ENCODE measurements at places on chromosomes 11 and 22.

DNA sequence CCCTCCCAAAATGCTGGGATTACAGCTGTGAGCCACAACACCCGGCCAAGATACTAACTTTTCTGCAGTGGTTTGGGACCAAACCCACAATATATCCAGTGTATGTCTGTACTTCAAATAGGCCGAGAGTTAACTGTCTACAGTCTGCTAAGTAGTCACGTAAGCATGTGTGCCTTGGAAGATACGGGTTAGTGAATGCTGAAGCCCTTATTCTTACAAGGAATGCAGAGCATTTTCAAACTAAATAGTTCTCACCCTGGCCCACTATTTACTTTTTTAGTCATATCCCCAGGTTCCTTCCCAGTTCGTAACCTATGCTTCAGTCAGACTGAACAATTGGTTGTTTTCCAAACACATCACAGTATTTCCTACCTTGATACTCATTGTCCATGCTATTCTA, 176.0 kb downstream of the WNT11 start:
- no peak for DNase-seq

DNA sequence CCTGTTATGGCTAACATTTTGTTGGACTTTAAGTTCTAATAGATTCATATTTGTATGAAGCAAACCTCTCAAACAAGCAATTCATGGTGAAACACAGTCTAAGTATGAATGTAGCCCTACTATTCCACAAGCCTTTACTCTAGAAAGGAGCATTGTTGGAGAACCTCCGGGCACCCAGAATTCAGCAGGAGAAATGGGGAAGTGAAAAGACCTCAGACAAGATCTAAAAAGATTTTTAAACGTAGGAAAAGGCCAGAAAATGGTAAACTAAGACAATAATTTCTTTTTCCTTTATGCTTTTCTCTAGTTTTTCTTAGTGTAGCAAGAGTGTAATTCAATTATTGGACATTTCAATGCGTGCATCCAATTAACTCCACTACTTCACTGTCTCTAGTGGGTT, 426.4 kb downstream of the INSC start:
- no peak for DNase-seq

DNA sequence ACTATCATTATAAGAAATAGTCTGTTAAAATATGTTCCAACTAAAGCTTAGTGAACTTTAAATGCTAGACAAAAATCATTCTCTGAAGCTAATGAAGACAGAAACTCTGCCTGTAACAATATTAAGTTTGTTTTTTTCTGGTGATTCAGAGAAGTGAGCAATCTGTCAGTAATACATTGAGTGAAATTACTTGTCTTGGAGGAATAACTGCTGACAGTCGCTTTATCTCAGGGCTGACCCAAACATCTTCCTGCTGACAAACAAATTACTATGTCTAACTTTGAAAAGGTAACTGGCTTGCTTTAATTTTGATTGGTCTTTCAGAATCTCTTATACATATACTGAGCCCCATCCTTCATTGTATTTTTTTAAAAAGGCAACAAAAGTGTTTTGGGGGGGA, 264.5 kb downstream of the SOX6 start:
- DNase-seq: no peak

GRCh38 chr11:17747131-17747955, 12.8 kb downstream of the KCNC1 start:
- DNase-seq: no peak

- no peak for DNase-seq
Measured at GRCh38 chr11:105315287-105315686, 175.7 kb upstream of the CARD18 start.

GRCh38 chr22:27183474-27183873, 526.1 kb downstream of the MIAT start:
- no peak for DNase-seq

DNA sequence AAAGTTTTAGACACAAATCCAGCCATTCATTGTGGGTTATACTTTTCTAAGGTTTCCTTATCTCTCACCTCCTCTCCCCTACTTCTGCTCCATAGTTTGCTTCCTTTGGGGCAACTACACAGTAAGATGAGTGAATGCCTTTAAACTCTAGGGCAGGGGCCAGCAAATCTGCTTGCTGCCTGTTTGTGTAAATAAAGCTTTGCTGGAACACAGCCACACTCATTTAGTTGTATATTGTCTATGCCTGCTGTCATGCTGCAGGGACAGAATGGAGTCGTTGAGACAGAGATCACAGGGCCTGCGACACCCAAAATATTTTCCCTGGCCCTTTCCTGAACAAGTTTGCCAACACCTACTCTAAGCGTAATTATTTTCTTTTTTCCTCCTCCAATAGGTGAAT, 58.7 kb downstream of the TECTA start:
- DNase-seq: no peak

DNA sequence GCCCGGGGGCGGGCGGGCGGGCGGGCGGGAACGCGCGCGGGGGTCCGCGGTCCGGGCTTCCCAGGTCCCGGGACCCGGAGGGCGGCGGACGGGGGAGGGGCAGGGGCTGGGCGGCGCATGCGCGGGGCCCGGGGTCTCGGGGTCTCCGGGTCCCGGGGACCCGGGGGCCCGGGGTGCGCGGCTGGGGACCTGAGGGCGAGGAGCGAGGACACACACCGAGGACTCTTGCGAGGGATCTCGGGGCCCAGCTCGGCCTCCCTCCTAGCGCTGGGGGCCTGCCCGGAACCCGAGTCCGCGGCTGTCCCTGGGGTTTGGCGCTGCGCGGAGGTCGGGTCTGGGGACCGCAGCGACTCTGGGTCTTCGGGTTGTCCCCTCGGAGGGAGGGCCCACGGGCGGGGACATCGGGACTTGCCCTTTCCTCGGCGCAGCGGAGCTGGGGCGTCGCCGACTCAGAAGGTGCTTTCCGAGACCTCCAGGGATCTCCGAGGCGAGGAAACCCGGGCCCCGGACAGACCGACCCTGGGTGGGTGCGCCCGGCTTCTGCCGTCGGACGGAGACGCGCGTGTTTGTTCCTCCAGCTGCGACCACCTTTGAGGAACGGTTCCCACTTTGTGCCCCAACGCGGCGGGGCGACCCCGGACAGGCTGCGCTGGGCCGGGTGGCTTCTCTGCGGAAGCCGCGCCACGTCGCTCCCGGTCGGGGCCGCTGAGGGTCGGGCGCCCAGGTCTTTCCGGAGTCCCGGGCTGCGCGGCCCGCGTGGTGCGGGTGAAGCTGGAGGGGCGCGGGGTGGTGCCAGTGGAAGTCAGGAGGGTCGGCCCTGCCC, 540 bp downstream of the PPARA start:
- DNase-seq: peak; percentile 68

DNA sequence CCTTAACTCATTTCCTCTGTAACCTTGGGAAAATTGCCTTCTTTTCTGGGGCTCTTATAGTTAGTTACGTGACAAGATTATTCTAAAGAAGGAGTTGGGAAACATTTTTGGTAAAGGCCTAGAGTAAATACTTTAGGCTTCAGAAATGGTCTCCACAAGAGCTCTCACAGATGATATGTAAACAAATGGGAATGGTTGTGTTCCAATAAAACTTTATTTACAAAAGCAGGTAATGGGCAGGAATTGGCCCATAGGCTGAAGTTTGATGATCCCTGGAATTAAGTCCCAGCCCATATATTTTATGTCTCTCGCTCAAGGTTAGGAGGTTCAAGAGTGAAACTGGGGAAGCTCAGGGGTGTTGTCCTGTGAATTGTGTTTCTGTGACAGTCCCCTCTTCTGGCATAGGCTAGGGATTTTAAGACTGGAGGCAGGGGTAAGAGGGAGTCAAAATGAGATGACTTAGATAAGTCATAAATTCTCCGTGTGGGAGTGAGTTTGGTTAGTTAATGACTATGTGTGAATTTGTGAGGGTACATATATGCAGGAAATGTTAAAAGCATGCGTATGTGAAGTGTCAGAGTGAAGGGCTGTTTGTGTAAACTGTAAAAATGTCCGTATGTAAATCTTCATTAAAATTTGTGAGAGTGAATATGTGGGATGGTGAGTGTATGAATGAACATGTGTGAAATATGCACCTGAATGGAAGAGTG, 7.4 kb upstream of the OR52B4 start:
- no peak for DNase-seq

DNA sequence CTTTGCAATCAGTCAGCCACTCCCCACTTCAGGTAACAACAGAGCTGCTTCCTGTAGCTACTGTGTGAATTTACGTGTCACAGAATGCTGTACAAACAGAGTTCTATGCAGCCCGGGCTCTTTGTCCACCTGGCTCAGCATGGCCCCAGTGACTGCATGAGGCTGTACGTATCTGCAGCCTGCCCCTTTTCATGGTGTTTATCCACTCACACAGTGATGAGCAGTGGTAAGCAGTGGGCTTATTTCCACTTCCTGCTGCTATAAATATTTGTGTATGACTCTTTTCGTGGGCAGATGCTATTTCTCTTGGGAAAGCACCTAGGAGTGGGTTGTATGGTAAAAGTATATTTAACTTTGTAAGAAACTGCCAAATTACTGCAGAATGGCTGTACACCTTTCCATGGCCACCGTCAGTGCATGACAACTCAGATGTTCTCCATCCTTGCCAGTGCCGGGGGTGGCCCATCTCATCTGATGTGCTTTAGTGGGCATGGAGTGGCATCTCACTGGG, 43.3 kb downstream of the MYEOV start:
- DNase-seq: peak; percentile 49

DNA sequence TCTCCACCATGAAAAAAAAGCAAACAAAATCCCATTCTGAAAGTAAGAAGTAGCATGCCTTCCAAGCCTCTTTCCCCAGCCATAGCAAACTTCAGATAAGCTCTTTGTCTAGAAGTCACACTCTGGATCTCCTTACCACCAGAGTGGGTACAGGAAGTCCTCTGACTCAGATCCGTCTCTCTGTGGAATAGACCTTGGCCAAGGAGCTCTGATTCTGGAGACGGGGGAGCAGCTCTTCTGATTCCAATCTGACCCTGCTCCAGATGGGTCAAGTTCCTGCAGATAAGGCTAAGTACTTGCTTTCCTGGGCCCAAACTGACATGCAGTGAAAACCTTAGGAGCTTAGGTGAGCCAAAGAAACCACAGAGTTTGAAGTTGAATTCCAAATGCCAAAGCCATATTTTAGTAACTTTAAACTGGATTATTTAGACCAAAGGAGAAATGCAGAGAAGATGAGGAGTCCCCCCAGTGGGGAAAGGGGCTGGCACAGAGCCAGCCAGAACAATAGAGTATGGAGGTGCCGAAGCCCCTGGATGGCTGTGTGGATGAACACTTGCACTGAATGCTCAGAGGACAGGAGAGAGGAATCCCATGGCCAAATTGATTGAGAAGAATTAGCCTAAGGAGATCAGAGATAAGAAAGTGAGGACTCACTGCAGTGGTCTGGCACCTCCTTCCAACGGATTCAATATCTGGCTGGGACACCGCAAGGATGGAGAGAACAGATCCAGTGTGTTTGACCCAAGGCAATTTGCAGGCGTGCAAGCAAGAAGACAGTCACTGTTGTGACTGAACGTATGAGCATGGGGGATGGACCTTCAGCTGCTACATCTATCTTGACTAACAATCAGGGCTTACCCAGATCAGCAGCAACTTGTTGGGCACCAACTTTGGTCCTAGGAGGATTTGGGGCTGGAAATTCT, 54.9 kb downstream of the ENDOD1 start:
- no peak for DNase-seq

GRCh38 chr11:27699242-27699925, 871 bp downstream of the BDNF start:
- DNase-seq: no peak

DNA sequence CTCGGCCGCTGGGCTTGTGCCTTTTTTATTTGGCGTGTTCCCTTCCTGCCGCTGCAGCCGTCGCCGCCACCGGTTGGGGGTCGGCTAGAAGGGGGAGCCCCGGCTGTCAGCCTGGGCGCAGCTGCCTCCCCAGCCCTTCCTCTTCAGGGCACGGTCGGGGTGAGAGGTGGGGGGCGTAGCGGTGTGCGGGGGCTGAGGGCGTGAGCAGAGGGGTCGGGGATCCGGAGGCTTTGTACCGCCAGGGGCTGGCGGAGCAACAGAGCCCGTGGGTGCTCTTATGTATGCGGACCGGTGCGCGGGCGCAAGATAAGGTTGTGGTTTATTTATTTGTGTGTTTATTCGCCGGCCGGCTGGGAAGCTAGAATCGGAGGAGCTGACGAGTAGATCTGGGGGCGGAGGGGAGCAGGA, 477 bp downstream of the ZBTB16 start:
- peak; percentile 12 for DNase-seq

DNA sequence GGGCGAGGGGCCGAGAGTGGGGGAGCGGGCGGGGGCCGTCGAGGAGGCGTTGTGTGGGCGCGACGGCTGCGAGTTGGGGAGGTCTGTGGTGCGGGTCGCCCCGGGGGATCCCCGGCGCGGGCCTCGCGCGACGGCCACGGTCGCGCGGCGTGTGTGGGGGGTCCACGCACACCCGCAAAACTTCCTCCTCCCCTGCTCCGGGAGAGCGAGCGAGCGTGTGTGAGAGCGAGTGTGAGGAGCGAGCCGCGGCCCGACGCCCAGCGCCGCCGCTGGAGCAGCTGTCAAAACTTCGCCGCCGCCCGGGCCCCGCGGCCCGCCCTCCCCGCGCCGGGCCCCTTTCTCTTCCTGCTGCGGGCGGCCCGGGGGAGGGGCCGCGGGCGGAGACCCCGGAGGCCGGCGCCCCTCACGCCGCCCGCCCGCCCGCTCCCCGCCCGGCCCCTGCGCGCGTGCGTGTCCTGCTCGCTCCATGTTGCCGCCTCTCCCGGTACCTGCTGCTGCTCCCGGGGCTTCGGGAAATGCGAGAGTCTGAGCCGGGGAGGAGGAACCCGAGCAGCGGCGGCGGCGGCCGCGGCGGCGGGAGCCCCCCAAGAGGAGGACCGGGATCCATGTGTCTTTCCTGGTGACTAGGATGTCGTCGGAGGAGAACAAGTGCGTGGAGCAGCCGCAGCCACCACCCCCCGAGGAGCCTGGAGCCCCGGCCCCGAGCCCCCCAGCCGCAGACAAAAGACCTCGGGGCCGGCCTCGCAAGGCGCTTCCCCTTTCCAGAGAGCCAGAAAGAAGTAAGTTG, 9.0 kb upstream of the CCT8L2 start:
- DNase-seq: no peak

GRCh38 chr11:24585192-24585591, 88.3 kb downstream of the LUZP2 start:
- DNase-seq: no peak

GRCh38 chr11:120771551-120772060, 252.3 kb upstream of the TBCEL start:
- no peak for DNase-seq

- DNase-seq: no peak
Measured at GRCh38 chr11:11424688-11425087, 71.6 kb upstream of the CSNK2A3 start.

- DNase-seq: no peak
Measured at GRCh38 chr11:70901951-70902521, 350.3 kb downstream of the SHANK2 start.

DNA sequence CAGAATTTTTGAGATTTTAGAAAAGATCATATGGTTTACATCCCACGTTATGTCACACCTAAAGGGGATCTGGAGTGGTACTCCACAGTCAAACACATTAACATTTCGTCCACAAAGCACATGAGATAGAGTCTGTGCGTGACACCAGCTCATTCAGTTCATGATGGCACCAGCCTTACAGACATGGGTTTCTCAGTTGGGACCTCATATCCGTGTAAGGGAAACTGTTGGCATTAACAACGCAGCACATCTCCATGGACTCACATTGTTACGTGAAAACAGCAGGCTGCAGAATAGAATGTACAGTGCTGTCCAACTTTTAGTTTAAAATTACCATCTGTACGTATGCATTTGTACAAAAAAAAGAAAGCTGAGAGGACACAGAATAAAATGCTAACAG, 14.0 kb downstream of the RIC8A start:
- no peak for DNase-seq

GRCh38 chr11:1109101-1109917, 34.6 kb downstream of the MUC2 start:
- no peak for DNase-seq
